Suprapubic skin (tissue), 4 donors: ENCODE measurements at places on chromosomes 3 and 15. TPM values are rescaled to one million over a fixed set of nuclear protein-coding genes. Genes with fewer than 3 reads are reported as not detected.

SLC28A1 gene
- not detected for total RNA-seq

HCN4 gene
- total RNA-seq = 0.17 TPM

GASK1A gene
- 2.4 TPM for total RNA-seq

PARP15 gene
- 0.80 TPM for total RNA-seq

GRCh38 chr3:192892981-192893700, 24.5 kb downstream of the MB21D2 start:
- no peak for DNase-seq
- peak overlapping the region; percentile 24 for H3K27ac ChIP-seq
- peak overlapping the region; percentile 5 for H3K4me3 ChIP-seq
- H3K4me1 ChIP-seq = peaks cover 26% of the 10 kb centered on the region
- H3K27me3 ChIP-seq = no peaks in the 10 kb centered on the region

GRCh38 chr3:72888546-72889309, 882 bp downstream of the GXYLT2 start:
- no peaks in the 10 kb centered on the region for H3K36me3 ChIP-seq
- peak overlapping the region; percentile 59 for H3K4me3 ChIP-seq
- H3K27ac ChIP-seq = peak overlapping the region; percentile 56
- H3K27me3 ChIP-seq = peaks cover 3% of the 10 kb centered on the region
- H3K4me1 ChIP-seq = peaks cover 43% of the 10 kb centered on the region
- no peak for DNase-seq

DNA sequence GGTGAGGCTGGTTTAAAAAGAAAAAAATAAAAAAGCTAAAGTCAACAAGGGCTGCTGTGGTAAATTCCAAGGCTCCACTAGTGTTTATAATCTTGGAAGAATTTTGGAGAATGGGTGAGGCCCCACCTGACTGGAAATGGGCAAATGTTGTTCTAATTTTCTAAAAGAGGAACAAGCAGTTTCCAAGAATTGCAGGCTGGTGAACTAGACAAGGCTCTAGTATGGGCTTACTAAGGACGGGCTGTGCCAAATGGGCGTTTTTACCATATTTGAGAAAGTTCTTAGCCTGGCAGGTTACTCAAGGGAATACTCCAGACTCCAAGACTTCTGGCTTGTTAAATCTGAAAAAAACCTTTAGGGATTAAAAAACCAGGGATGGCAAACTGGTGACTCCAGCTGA, 67.0 kb upstream of the ABHD2 start:
- H3K36me3 ChIP-seq = no peaks in the 10 kb centered on the region
- H3K4me3 ChIP-seq = no peak overlapping the region
- H3K4me1 ChIP-seq = peaks cover 39% of the 10 kb centered on the region
- no peaks in the 10 kb centered on the region for H3K27me3 ChIP-seq

DNA sequence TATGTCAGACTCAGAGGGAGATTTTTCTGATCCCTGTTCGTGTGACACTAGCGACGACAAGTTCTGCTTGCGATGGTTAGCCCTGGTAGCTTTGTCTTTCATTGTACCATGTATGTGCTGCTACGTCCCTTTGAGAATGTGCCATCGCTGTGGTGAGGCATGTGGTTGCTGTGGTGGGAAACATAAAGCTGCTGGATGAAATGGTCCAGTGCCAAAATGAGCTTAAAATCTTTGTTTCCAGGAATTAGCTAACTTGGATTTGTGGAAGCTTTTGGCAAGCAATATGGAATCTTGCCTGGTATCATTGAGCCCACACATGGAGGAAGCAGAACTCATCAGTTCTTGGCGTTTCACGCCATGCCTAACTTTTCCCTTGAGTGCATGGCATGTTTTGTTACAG, 98.8 kb downstream of the SPRED1 start:
- H3K27me3 ChIP-seq = no peaks in the 10 kb centered on the region
- DNase-seq = no peak
- H3K4me3 ChIP-seq = no peak overlapping the region
- H3K4me1 ChIP-seq = no peaks in the 10 kb centered on the region

- H3K36me3 ChIP-seq = no peaks in the 10 kb centered on the region
- no peaks in the 10 kb centered on the region for H3K4me1 ChIP-seq
- peaks cover 4% of the 10 kb centered on the region for H3K27me3 ChIP-seq
- no peak for DNase-seq
Measured at GRCh38 chr15:93348711-93349545, 259.9 kb upstream of the RGMA start.
